ENCODE measurements at places on chromosomes 16 and 17.

- DNase-seq, result no peak
These were observed 213.3 kb upstream of the AXIN2 start for GRCh38 chr17:65774787-65775186.

- no peak for DNase-seq
These were observed 28.3 kb downstream of the ZNF276 start for GRCh38 chr16:89749637-89750036.

GRCh38 chr17:43528988-43529814 is 16.9 kb downstream of the ETV4 start:
- no peak for DNase-seq

DNA sequence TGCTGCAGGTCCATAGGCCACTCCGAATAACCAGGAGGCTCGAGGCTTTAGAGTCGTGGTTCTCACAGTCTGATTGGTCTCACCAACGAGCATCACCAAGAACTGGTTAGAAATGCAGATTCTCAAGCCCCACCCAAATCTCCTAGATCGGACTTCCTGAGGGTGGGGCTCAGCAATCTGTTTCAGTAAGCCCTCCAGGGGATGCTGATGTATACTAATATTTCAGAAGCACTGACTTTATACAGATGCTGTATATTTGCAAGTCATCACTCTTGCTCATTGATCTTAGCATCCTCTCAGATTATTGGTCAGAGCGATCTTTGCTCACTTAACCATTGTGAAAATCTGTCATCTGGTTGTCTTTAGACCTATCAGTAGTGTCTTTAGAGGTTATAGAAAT is 4.4 kb upstream of the VAC14 start:
- DNase-seq, result no peak

- no peak for DNase-seq
These were observed 3.4 kb downstream of the PPP1R9B start for GRCh38 chr17:50146927-50147665.

DNA sequence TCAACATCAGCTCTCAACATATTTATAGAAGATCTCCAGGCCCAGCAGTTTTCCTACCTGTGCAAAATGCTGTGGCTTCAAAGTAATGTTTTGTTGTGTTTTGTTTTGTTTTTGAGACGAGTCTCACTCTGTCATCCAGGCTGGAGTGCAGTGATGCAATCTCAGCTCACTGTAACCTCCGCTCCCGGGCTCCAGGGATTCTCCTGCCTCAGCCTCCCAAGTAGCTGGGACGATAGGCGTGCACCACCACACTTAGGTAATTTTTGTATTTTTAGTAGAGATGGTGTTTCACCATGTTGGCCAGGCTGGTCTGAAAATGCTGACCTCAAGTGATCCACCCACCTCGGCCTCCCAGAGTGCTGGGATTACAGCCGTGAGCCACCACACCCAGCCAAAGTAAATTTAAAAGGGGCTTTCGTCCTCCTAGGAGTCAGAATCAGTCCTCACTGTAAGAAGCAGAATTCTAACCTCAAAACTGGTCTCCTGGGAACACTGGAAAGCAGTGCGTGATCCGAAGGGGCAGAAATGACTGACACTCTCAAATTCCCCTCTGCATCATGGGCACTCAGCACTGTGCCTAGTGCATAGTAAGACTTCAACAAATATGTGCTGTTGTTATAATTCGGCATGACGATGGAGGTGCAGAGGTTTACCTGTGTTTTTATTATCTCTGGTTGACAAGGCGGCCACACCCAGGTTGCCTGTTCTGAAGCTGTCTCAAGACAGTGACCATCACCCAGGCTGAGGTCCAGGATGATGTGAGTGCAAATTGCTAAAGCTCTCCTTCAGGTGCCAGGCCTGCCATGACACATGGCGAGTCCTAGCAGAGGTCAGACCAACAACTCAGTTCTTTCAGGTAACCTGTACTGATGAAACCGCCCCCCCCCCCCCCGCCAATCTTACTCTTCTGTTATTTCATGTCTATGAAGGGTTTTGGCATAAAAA is 59.8 kb downstream of the ADCY9 start:
- DNase-seq, result no peak

- no peak for DNase-seq
These were observed 27.7 kb upstream of the NDRG4 start for GRCh38 chr16:58472266-58472665.

DNA sequence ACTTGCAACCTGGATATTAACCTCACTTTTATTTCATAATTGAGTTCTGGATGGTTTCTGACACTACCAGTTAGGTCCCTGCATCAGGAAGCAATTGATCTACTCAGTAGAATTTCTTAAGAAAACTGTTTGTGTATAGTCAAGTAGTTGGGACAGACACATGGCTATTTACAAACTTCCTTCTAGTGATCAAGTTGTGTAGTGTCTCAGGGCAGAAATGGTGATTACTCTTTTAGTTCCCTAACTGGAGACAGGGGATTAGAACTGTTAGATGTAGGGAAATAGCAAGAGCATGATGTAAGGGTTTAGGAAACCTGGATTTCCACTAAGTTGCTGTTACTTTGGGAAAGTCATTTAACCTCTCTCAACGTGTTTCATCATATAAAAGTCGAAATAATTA is 30.4 kb downstream of the TMEM100 start:
- no peak for DNase-seq

DNA sequence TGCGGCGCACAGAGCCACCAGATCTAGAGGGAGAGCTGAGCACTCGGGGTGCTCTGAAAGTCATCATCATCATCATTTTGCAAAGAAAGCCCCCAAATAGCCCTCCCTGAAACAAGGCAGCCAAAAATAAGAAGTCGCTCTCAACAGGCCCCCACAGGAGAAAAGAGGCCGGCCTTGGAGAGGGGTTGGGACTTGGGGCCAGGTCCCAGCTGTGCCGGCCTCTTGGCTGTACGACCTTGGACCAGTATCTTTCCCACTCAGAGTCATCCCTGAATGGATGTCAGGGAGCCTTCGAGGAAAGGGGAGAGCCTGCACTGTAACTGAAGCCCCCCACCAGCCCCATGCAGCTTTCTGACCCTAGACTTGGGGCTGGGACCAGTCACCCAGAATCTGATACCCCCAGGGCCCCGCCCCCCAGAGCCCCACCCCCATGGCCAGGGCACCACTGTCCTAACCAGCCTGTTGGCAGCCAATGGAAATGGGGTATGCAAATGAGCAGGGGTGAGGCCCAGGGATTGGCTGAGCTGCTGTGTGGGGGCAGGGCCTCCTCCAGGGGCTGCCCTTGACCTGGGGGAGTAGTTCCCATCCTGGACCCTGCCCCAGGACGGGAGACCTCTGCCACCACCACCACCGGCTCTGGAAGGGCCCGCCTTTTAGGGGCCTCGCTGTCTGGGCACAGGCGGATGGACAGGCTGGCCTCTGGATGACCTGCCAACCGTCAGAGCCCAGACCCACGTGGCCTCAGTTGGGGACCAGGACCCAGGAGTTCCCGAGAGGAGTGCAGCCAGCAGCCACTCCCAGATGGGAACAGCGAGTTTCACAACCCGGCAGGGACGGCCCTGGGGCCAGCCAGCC is 15.4 kb downstream of the ZFPM1 start:
- DNase-seq, result peak; percentile 92

DNA sequence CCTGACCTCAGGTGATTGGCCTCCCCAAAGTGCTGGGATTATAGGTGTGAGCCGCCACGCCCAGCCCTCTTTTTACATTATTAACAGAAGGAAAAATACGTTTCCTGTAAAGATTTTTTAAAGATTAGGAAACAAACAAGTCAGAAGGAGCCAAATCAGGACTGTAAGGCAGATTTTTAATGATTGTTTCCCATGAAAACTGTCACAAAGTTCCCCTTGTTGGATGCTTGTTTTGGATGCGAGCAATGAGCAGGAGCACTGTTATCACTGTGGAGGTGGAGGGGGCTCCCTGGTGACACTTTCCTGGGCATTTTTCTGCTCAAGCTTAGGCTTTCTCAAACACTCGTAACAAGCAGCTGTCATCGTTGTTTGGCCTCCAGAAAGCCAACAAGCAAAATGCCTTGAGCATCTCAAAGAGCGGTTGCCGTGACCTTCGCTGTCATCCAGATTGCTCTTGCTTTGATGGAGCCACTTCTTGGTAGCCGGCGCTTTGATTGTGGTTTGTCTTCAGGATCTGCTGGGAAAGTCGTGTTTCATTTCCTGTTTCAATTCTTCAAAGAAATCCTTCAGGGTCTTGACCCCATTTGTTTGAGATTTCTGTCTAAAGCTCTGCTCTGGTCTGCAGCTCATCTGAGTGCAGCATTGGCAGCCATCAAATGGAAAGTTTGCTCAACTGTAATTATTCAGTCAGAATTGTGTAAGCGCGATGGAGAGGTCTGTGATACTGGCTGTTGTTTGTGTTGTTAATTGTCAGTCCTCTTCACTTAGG is 128.7 kb downstream of the RPTOR start:
- DNase-seq, result no peak

DNA sequence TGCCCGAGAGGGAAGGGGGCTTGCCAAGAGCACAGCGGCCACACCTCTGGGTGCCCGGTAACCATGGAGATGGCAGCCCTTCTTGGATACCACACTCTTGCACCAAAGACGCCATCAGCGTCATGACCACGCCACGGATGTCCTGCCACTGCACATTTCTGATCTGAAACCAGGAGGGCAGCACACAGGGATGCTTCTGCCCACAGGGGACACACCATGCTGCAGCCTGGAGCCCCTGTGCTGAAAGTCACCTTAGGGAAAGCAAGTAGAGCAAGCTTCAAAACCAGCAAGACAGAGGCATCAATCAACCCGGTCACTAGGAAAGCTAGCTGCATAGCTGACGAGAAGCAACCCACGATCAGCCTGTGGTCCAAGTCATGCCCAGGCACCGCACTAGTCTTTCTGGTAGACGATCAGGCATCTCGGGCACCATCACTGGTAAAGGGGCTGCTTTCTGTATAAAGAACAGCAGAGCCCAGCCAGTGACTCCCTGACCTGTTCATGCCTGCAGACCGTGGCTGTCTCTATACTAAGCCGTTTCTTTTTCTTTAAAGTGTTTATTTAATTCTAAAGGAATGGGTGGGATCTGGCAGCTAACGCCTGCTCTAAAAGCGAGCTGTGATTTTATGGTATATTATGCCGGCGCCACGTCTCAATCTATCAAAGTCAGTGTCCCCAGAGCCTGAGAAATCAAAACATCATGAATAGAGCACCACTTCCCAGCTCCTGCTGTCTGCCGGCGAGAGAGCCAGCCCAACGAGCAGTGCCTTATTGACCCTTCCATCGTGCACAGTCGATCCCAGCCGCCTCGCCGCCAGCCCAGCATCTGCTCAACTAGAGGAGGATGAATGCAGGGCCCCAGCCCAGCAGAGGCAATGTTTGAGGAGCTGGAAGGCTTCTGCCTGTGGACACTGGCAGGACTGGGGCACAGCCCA is 244.7 kb downstream of the RBFOX3 start:
- no peak for DNase-seq

DNA sequence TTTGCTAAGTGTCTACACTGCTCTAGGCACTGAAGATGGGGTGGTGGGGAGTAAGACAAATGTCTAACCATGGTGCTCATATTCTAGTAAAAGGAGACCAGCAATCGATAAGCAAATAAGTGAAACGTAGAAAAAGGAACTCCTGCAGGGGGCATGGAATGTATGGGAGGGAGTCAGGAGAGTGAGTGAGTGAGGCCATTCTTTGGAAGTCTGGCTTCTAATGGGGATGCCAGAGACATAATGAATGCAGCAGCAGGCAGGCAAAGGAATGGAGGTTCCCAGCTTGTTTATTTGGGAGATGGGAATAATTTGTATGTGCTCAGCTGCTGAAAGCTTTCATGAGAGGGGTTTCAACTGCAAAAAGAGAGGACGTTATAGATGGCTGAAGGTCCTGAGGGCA is 216.4 kb upstream of the DYNLRB2 start:
- no peak for DNase-seq

DNA sequence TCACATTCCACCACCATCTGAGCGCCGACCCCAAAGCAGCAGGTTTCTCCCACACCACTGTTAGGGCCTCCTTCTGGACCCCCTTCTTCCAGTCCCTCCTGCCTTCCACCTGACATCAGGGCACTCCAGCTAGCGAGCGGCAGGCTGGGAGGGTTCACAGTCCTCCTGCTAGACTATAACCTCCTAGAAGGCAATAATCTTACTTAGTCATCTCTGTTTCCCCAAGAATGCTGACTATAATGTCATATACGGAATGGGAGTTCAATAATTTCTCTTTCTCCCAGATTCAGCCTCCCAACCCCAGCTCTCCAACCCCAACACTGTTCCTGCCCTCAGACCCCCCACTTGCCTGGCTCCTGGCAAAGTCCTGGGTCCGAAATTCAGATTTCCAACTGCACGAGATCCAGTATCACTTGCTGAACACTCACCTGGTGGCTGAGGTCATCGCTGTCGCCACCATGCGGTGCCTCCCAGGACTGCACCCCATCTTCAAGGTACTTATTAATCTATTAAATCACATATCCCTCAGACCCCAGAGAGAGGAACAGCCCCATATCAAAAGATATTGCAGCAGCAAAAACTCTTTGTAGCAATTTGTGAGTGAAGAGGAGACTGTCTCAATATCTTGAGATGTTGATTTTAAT is 5.6 kb downstream of the ALOX12 start:
- DNase-seq, result no peak

DNA sequence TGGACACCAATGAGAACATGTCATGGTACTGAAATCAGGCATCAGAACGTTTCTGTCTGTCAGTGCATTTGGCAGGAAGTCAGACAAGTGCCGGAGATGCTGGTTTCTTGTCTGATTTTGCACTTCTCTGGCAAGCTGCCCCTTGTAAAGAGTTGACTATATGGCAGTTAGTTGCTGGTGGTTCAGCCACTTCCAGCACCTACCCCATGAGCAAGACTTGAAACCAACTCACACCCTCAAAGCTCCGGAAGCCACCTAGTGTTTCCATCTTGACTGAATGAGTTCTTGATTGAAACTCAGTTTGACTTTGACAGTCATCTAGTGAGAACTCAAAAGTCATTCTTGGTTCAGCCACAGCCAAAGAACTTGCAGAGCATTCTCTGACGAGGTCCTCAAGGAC is 225.1 kb downstream of the SPECC1 start:
- DNase-seq, result no peak

- DNase-seq, result no peak
These were observed 2.1 kb downstream of the HES7 start for GRCh38 chr17:8121681-8122421.

DNA sequence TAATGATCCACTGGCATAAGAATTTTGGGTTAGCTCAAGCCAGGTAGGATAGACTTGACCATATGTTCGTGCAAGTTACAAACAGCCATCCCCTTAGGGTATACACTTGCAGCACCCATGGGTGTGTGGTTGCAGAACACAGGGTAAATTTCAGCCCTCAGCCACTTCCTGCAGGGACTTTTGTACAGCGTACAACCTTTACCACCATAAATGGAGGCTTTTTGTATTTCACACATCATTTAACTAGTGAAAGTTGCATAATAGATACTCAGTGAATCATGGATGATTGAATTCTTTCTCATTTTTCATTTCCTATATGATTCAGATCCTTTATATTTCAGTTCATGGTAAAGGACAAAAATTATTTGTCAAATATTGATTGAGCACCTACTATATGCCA is 473.9 kb downstream of the CDH13 start:
- no peak for DNase-seq

DNA sequence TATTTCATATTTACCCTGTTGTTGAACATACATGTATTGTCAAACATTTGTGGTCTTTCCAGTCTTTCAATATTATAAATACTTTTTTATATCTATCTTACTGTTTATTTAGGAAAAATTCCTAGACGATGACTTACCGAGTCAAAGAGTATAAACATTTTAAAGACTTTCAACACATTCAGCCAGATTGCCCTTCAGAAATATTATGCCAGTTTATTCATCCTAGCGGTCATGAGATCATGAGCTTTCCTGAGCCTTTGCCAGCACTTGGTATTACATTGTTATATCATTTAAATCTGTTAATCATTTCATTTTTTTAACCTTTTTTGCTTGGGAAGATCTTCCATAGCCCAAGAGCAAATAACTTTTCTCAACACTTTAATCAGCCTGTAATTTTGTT is 197.4 kb downstream of the SPECC1 start:
- DNase-seq, result no peak

GRCh38 chr16:80670170-80670865 is 129.5 kb downstream of the DYNLRB2 start:
- no peak for DNase-seq

All from H54 (cell line).